ENCODE measurements at places on chromosomes 7 and 10.

DNA sequence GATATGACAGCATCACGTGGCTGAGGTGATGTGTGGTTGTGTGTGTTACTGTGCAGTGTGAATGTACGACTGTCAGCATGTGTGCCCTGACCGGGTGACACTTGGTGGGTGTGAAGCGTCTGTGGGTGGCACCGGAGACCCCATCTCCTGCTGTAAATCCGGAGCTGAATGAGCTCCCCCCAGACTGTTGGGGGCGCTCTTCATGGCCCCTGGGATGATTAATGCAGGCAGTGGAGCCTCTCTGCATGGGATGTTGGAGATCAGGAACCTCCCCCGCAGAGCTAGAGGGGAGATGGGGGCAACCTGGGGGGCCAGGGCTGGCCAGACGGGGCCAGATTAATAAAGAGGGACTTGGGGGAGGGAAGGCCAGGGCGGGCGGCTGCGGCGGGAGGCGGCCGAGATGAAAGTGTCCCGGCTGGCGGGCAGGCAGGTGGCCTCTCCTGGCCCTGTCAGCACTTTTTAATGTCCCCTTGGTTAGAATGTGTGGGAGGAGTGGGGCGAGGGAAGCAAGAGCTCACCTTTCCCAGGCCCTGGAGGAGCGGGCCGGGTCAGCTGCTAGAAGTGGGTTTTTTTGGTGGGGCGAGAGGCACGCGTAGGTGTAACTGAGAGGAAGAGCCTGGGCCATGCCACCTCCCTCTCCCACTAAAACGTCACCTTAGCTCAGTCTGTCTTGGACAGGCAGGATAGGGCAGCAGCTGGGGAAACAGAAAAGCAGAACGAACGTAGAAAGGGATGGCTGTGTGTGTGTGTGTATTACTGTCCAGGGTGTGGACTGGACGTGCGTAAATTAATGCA, 34.1 kb downstream of the HIF1AN start:
- DNase-seq = no peak

- DNase-seq = no peak
Observed at GRCh38 chr7:116145245-116145852, 65.0 kb upstream of the TES start.

DNA sequence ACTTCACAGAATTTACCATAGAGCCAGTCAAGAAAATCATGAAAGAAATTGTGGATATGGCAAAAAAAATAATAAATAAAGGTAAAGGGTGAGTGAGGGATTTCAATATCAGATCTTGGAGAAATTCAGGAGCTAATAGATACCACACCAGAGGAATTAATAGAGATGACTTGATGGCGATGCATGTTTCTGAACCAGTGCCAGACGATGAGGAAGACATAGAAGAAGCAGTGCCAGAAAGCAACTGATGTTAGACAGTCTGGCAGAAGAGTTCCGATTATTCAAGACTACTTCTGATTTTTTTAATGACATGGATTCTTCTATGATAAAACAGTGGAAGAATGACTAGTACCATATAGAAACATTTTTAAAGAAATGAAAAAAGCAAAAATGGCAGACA, 314.7 kb downstream of the BICC1 start:
- DNase-seq = no peak

DNA sequence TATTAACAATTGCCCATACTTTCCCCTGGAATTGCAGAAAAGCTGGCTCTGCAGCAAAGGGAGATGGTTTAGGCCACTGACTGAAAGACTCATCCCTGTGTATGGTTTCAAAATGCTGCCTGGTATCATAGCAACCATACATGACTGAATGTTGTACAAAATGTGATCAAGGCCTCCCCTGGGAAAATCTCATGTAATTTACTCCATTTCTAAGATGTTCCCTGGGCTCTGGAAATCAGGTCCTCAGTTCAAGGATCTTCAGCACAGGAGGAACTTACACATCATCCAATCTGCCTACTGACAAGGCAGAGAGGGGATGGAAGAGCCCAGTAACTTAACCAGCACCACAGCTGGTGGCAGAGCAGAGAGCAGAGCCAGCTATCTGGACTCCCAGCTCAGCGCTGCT, 111.8 kb downstream of the JAZF1 start:
- DNase-seq = no peak

DNA sequence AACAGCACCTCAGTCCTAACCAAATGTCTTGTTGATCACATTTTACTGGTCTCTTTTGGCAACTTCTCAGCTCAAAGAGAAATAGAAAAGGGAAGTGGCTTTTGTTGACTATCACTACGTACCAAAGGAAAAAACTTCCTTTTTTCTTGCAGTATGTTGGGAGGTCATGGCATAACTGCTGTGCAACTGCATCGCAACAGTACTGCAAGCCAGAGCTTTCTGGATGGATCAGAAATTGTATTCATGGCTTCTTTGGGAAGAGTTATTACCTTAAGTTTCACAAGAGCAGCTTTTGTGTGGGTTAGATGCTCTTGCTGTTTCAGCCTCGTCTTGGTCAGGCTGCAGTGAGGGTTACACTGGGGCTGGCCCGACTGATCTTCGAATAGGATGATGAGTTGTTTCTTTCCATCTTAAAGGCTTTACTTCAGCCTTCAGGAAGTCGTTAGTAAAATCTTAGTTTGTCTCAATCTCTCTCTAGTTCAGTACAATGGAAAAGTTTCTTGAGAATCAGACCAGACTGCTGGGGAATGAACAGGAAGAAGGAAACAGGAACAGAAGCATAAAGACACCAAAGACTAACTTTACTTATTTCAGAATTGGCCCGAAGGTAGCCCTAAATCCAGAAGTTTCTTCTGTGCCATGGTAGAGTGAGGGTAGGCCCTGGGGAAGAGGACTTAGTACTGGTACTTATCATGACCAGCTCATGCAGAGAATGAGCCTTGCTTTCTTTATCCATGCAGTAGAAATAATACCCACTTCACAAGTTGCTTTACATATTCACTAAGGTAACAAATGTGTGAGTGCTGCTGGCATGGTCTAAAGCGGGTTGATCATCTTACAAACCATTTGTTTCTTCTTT, 153.6 kb downstream of the CELF2 start:
- no peak for DNase-seq

DNA sequence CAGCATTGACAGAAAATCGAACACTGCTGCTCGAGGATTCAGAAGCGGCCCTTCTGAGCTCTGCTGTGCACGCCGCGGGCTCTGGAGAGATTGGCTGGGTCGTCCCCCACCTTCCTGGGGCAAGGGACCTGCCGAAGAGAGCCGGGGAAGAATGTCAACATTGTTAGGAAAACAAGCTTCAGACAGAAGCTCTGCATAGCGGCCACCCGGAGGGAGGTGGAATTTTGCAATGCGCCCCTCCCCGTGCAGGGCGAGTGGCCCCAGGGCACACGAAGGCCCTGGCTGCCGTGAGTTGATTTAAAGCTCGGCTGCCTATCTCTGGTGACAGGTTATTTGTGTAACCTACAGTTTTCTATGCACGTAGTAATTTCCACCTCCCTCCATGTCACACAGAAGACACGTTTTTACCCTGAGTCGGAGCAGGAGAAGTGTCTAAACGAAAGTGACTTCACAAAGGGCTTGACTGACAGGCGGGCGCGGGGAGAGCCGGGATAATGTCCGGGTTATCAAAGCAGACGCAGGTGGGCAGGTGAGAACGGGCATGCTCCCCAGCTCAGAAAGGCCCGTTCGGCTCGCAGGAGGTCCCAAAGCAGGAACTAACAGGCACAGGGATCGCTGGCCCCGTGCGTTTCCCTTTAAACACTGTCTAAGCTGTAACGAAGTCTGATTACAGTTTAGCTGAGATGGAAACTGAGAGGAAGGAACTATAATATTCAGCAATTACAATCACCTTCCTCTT, 84.6 kb downstream of the PDGFA start:
- no peak for DNase-seq

DNA sequence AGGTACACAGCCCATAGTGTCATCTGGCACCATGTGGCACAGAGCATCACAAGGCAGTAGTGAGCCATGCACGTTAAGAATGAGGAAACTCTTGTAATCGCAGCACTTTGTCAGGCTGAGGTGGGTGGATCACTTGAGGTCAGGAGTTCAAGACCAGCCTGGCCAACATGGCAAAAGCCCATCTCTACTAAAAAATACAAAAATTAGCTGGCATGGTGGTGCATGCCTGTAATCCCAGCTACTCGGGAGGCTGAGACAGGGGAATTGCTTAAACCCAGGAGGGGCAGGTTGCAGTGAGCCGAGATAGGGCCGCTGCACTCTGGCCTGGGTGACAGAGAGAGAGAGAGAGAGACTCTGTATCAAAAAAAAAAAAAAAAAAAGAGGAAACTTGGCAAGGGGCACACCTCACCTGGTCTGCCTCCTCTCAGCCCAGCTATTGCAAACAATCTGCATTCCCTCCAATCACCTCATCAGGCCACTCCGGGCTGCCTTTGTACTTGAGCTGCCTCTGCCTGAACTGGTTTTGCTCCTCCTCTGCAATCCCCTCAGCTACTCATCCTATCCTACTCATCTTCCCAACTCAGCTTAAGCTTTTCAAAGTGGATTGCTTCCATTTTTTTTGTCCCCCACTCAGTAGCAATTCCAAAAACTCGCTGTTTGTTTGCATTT, 46.0 kb upstream of the OPTN start:
- no peak for DNase-seq

DNA sequence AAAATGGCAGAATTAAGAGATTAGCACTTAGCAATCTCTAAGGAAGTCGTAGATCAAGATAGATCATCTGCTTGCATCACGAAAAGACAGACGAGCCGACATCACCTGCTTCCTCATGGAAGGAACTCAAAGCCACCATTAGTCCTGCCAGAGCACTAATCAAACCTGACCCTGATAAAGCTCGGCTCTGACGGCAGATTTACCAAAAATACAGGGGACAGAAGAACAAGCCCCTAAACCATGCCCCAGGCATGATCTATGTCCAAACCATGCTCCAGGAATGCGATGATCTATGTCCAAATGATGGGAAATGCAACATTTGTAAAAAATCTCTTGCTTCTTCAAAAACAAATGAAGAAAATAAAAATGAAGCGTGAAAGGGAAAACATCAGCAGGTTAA, 182.8 kb downstream of the TCERG1L start:
- no peak for DNase-seq

DNA sequence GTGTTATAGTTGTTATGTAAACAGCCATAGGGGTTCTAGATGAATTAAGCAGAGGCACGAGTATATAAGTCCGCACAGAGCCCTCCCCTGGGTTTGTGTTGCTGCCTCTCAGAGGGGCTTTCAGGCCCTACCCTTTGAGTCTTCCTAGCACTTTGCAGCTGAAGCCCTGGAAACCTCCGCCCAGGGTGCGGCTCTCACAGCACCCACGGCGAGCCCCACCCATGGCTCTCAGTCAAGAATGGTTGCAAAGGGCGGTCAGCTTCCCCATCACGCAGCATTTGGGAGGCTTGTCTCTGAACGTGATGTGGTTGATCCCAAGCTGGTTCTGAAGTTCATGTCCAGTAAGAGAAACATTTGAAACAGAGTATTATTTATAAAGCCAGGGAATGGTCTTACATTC, 18.8 kb upstream of the INSIG1 start:
- DNase-seq = no peak

- no peak for DNase-seq
Observed at GRCh38 chr7:130852867-130853266, 118.9 kb upstream of the KLF14 start.

GRCh38 chr10:59000162-59000825, 176.1 kb upstream of the PHYHIPL start:
- no peak for DNase-seq

DNA sequence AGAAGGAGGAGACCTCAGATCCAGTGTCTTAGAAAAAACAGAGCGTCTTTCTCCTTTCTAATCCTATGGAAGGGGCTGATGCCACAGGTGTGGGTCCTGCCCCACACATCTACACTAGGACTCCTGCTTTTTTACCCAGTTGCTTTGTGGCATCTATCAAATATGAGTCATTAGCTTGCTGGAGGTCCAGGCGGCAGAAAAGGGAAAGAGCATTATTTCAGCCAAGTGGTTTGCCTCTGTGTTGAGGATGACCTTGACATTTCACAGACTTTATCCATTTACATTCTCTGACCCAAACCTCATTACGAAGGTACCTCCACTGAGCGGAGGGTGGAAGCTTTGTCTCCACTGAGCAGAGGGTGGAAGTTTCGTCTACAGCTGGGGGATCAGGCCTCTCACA, 308.4 kb upstream of the KLF6 start:
- DNase-seq = no peak

- no peak for DNase-seq
Observed at GRCh38 chr7:139044813-139045794, 9.3 kb upstream of the ZC3HAV1L start.

DNA sequence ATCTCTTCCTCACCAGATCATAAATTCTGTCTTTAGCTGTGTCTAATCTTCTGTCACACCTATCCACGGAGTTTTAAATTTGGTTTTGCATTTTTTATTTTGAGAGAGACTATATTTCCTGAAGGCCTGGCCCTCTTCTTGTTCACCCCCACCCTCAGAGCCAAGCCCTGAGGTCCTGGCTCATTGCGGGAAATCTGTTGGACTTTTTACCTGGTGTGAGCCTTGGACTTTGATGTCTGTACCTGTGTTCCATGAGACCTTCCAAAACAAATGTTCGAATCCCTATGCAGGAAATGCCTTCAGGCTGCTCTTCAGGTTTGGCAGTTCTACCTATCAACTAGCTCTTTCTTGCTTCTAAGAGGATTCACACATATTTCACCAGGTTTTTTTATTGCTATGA, 175.2 kb upstream of the GRB10 start:
- no peak for DNase-seq
